ENCODE measurements at places on chromosomes 16 and 17.

DNA sequence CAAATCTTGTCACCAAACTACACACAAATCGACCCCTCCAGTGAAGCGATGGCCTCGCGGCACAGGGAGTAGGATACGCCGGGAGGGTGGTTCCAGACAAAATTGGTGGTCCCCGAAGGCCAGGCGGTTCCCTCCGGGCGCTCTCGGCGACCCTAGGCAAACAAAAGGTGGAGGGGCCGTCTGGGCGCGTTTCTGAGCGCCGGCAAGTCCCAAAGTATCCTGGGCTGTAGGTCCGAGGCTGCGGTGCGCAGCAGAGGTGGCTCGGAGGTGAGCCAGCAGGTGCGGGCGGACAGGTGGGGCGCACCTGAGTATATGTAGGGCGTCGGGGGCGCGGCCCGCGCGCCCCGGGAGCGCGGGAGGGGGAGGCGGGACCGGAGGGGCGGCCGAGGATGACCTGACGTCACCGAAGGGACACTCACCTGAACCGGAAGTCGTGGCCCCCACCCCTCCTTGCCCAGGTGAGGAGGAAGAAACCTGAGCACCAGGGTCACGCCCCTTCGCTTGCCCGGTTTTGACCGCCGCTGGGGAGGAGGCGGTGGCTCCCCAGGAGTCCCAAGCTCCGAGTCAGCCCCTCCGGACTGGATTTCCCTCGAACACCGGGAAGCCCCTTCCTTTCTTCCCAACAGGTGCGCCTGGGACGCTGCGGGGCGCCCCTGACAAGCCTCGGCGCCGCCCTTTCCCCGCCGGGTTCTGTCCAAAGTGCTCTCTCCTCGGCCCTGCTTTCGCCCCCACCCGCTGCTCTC, at the start of gene CLDN7:
Gene CLDN7, minus strand, starts transcription at position 287 of the 743 bp plus-strand sequence. CDS start 435 bp downstream, outside the sequence.
- no peak for DNase-seq

- DNase-seq = no peak
Measured at GRCh38 chr17:60557805-60558204, 31.8 kb upstream of the APPBP2 start.

DNA sequence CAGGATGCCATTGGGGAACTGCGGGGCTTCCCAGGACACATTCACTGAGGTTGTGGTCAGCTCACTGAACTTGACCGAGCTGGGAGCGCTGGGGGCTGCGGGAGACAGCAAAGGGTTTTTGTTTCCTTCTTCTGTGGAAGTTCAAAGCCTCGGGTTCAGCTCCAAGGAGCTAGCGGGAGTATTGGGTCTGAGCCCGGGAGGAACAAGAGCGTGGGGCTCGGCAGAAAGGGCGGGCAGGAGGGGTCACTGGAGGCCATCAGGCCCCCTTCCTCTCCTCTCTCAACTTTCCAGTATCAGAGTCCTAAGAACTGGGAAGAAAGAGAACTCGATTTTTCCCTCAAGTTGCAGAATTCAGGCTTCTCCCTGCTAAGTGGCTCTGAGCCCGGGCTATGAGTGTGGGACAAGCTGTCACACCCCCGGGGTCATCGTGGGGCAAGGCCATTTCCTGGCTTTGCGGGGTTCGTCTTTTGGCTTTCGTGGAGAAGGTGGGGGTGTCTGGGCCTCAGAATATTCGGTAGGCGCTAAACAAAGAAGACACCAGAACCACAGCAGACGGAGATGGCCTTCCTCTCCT, 53.6 kb upstream of the CDC42EP4 start:
- DNase-seq = no peak

DNA sequence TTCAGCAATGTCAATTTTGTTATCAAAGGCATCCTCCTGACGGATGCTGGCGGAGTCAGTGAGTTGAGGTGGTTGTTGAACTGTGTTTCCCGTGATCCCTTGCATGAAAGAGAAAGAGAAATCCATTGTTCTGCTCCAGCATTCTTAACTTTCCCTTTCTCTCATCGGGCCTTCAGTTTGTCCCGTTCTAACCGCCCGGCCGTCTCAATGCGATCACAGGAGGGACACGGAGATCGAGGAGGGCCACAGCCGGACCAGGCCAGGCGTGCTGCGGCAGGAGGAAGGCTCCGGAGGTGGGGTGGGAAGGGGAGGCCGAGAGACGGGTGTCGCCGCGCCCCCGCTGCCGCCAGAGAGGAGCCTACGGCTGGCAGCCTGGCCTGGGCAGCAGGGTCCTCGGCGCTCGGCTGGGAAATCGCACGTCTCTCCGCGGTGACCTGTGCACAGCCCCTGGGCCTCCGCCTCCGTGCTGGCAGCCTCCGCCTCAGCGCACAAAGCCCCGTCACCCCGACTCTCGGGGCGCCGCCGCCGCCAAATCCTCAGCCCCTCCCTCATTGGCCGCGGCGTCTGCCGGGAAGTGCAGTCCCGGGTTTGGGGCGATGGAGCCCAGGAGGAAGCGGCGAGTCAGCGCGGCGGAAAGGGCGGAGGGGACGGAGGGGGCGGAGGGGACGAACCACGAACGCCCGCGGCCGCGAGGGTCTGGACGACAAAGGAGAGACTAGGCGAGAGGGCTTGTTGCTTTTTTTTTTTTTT, 38.1 kb downstream of the SOST start:
- no peak for DNase-seq

DNA sequence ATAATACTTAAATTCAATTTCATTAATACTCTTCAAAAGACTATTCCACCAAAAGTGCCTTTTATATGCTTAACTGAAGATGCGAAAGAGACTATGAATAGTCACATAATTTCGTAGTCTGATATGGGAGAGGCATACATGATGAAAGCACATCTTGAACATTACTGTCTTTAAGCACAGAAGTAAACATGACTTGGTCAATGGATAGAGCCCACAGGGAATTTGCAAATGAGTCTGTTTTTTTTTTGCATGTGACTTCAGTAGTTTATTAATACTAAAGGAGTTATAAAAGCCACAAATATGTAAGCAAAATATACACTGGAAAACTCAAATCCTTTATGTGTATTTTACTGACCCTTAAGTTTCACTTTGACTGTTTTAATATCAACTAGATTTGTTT, 15.9 kb downstream of the ADPRM start:
- no peak for DNase-seq

DNA sequence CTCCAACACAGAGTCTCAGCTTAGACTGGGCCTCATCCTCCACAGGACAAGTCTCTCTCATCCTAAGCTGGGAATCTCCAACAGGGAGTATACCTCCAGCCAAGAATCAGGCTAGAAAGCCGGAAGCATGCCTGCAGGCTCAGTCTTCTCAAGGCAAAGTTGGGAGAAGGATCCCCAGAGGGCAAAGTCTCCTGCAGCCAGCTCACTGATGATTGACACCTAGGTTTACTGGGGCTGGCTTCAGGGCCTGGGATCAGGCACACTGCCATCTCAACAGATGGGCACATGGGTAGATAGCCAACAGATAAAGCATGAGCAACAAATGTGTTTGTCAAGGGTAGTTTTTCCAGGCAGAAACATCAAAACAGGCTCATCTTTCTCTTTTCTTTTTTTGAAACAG, 56.1 kb upstream of the TOX3 start:
- DNase-seq = no peak

Data from A172 (cell line).